ENCODE measurements at places on chromosomes 11 and 22.

- DNase-seq = no peak
Observed at GRCh38 chr11:9274499-9275258, 9.5 kb upstream of the DENND5A start.

DNA sequence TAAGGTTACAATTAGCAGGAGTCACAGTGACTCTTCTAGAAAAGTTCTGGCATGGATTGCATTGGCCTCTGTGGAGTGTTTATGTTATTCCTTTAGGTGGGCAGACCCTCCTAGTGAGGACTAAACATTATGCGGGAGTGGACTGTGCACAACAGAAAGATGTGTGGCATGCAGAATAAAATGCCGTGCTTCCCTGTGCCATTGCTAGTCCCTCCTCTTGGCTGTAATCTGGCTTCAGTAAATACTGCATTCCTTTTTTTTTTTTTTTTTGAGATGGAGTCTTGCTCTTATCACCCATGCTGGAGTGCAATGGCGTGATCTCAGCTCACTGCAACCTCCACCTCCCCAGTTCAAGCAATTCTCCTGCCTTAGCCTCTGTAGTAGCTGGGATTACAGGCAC is 45.0 kb downstream of the SLC5A1 start:
- no peak for DNase-seq

DNA sequence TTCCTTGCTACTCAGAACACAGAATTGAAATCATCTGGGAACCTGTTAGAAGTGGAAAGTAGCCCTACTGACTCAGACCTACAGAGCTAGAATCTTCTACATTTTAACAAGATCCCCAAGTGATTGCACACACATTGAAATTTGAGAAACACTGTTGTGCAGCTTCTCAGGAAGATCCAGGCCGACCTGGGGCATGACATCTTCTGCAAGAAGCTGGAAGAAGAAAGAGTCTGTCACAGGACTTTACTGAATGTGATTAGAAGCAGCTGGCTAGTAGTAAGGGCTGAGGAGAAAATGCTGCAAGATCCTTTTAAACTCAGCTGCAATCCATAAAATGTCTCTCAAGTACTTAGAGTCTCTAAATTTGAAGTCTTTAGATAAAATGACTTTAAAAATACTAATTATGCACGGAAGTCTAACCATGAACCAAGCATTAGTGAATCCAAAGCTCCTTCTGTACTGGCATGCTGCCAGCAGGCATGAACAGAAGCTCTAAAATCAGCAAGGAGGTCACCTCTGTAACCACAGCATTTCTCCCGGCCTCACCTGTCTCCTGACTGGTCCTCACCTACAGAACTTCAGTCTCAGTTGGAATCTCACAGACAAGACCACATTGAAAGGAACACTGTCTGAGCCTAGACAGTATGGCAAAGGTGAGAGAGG is 85.0 kb downstream of the SERGEF start:
- no peak for DNase-seq

- DNase-seq = peak; percentile 51
Observed at GRCh38 chr22:25390297-25391240, 171.1 kb downstream of the CRYBB2 start.
